ENCODE measurements at places on chromosomes 12 and 14.

DNA sequence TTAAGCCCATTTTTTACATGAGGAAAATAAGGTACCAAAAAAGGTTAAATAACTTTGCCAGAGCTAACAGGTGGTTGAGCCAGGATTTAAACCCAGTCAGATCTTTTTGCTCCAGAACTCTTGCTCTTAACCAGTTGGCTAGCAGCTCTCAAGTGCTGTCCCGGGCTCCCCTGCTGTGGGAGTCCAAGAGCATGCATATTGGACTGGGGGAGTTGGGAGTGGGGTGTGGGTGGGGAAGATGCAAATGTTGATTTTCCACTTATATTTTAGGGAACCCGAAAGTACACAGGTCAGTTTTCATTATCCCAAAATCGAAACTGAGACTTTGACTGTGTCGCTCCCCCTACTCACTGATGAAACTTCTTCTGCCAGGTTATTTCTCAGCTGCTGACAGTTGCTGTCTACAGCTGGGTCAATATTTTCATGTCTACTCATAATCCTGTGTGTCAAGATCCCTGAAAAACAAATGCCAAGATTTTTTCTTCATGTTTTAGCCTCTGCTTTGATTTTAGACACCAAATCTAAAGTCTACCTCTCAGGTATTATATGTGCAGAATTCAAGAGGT is 172.3 kb upstream of the TMPO start:
- DNase-seq: no peak

DNA sequence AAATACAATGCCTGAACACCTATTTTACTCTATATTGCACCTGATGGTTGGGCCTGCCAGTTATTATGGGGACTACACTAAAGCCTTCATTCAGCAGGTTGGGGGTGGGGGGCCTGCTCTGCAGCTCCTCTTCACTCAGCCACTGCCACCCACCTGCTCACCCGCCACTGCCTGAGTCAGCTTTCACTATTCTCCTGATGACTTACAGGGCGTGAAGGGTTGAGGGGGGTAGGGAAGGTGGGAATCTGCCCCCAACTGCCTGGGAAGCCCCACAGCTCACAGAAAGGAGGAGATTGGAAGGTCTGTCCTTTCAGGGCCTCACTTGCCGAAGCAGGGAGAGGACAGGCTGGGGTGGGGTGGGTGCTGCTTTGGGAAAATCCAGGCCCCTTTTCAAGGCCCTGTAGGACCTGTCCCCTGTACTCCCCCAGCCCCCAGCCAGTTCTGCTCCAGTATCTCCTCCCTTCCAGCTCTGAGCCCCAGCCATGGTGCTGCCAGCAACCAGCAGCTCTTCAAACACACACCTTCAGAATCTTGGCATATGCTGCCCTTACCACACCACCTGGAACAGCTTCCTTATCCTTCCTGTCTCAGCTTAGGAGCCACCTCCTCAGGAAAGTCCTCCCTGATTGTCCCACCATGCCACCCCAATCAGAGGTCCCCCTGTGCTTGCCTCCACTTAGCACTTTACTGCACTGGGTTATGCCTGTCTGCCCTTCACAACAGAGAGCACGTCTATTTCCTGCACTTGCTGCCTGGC is 33.1 kb downstream of the IRF2BPL start:
- DNase-seq: no peak

- DNase-seq: no peak
Measured at GRCh38 chr14:103485504-103485903, 37.1 kb downstream of the CKB start.

GRCh38 chr14:20512177-20512905 is 7.0 kb downstream of the RNASE10 start:
- no peak for DNase-seq

DNA sequence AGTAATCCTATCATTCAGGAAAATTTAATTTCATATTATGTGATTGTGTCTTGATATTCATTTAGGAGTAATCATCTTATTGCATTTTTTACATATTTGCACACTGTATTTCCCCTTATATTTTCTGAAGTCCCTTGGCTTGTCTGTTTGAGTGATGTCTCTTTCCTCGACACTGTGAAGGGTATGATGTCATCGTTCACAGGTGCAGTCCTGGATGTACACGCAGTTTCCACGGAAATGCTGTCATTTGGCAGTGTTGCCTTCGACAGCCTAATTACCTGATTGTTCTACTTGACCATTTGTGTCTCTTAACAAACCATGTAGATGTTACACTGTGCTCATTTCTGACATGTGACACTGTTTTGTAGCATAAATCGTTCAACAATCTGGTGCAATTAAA is 1277.0 kb downstream of the TMEM121 start:
- no peak for DNase-seq

DNA sequence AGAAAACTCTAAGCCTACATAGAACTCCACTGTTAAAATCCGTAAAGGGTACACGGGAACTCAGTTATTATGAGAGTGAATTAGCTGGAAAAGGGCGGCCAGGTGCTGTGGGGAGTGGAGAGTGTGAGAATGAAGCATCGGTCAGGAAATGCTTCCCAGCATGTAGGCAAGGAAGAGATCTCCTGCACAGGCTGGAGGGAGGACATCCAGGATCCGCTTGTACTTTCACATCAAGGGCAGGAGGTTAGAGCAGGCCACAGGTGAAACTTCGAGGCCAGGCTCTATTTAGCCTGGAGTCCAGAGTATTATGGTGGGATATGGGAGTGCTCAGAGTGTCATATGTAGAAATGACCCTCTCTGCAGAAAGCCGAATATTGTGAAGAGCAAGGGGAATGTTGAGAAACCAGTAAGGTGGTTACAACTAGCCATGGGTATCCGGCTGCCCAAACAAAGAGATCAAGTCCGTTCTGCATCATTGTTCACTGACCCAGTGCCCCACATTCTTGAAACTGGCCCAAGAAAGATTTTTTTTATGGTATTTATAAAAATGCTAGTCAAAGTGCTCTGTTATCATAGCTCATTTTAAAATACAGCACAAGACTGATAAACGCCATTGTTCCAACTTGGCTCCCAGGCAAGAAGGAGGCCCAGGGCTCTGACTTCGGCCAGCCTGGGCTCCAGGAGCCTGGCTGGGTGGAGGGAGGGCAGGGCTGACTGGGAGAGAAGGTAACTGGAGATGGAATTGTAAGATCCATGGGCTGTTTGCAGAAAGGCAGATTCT is 79.4 kb upstream of the HIF1A start:
- DNase-seq: no peak

- peak; percentile 77 for DNase-seq
Measured at GRCh38 chr14:92456215-92457015, 57.2 kb upstream of the RIN3 start.
